Tibial nerve (tissue), 4 donors: ENCODE measurements at places on chromosomes 2 and 18. TPM values are rescaled to one million over a fixed set of nuclear protein-coding genes. Genes with fewer than 3 reads are reported as not detected.

METTL8 gene
- total RNA-seq, result 13.5 TPM

DNA sequence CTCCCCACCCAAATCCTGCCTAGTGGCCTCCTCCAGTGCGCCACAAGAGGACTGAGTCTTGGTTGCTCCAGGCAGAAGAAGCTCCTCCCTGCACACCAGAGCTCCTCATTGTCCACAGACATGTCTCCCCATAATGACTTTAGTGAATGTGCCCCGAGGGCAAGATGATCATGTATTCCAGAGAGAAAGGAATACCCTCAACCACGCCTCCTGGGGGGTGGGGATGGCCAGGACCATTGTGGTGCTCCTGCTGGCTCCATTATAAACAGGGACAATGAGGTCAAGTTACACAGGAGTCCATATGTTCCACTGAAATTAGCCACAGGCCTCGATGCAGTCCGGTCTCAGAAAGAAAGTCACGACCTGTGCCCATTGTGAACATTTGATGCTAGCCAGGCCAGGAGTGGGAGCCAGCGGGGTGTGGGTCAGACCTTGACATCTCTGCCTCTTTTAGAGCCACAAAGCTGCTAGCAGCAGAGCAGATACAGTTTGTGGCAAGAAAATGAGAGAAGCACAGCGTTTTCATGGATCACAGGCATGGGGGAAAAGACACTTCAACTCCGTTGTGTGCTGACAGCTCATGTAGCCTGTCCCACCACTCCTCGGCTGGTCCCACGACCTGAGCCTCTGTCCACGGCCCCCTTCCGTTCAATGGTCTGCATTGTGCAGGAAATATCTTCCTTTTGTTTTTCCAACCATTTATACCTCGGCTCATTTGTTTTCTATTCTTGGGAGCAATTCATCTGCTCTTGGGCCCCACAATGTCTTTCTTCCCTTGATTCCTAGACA, 70.7 kb upstream of the FZD7 start:
- H3K27ac ChIP-seq, result no peak overlapping the region
- no peaks in the 10 kb centered on the region for H3K36me3 ChIP-seq
- DNase-seq, result no peak
- H3K27me3 ChIP-seq, result no peaks in the 10 kb centered on the region
- H3K4me3 ChIP-seq, result no peak overlapping the region
- H3K4me1 ChIP-seq, result no peaks in the 10 kb centered on the region

DNA sequence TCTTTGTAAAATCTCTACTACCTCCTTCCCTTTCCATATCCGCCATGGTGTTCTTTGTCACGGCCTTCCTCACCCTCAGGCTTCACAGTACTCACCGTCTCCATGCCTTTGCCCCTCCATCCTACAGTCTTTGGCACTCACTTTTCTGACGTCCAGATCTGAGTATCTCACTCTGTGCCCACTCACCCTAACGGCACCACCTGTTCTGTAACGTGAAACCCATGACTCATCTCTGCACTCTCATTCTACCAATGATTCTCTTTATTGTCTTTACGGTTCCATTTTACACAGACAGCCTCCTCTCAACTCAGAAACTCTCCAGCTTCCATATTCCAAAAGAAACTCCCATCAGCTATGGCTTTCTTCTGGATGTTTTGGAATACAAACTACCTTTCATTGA, 56.7 kb downstream of the NETO1 start:
- no peaks in the 10 kb centered on the region for H3K27me3 ChIP-seq
- H3K4me1 ChIP-seq, result no peaks in the 10 kb centered on the region
- no peak overlapping the region for H3K27ac ChIP-seq
- no peak for DNase-seq
- H3K4me3 ChIP-seq, result no peak overlapping the region
- H3K36me3 ChIP-seq, result no peaks in the 10 kb centered on the region

GPR155 gene
- 36.5 TPM for total RNA-seq

DNA sequence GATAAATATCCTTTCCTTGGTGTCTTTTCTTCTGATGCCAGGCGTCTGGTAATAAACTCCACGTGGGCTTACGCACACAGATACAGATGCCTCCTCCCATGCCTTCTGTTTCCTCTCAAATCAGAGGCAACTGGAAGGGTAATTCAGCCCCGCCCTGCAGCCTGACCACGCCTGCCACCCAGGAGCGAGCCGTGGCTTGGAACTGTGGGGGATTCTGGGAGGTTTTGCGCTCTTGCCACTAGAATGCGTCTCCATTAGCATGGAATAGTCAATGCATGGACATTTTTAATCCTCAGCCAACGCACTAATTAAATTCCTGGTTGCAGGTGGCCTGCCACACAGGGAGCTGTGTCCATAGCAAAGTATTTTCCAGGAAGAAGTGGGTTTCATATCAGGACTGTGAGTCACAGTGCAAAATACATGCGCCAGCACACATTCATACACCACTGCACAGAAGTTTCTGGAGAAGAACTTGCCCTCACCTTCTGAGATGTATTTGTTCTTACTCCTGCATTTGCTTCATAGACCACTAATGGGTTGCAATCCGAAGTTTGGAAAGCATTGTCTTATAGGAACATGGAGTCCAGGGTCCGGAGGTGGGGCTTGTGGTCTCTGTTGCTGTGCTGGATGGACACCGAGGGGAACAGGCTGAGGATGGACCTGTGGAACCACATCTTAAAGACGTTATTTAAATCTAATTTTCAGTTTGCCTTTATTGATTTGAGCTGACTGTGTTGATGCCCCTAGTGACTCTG, 151.4 kb downstream of the LDLRAD4 start:
- no peak overlapping the region for H3K4me3 ChIP-seq
- H3K27me3 ChIP-seq, result no peaks in the 10 kb centered on the region
- H3K36me3 ChIP-seq, result no peaks in the 10 kb centered on the region
- no peak overlapping the region for H3K27ac ChIP-seq
- peaks cover 9% of the 10 kb centered on the region for H3K4me1 ChIP-seq

- H3K36me3 ChIP-seq, result no peaks in the 10 kb centered on the region
- H3K4me3 ChIP-seq, result no peak overlapping the region
- no peaks in the 10 kb centered on the region for H3K27me3 ChIP-seq
- H3K27ac ChIP-seq, result no peak overlapping the region
Observed at GRCh38 chr2:59025157-59025757, 784.1 kb upstream of the FANCL start.

GRCh38 chr2:128781585-128782385, 463.1 kb upstream of the HS6ST1 start:
- H3K4me1 ChIP-seq, result no peaks in the 10 kb centered on the region
- no peaks in the 10 kb centered on the region for H3K27me3 ChIP-seq
- H3K27ac ChIP-seq, result no peak overlapping the region
- no peak overlapping the region for H3K4me3 ChIP-seq
- no peak for DNase-seq

SLC23A3 gene
- total RNA-seq, result 0.21 TPM

DNA sequence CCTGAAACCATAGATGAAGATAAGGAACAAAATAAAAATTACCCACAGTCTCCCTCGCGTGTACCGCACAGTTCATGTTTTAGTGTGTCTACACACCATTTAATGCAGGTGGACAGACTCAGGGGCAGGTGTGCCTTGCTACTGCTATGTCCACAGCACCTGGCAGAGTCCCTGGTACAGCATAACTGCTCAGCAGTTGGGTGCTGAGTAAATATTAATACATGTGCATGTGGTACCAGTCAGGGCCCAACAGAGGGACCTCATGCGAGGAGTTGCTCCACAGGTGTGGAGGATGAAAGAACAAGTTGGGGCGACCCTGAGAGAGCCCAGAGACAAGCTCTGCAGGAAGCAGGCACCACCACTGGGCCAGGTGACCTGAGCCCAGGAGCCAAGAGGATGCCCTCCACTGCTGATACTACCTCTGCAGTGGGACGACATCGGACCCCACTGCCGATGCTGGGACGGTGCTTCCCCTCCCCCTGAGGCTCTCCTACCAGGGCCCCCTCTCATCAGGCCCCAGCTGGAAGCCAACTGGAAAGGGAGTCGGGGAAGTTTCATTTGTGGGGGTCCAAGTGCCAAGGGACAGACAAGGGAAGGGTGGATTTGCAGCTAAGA, 100.8 kb downstream of the NEDD4L start:
- no peak overlapping the region for H3K4me3 ChIP-seq
- DNase-seq, result no peak
- no peaks in the 10 kb centered on the region for H3K36me3 ChIP-seq
- no peaks in the 10 kb centered on the region for H3K27me3 ChIP-seq
- H3K27ac ChIP-seq, result no peak overlapping the region
